ENCODE measurements at places on chromosomes 2 and 18. TPM values are rescaled to one million over a fixed set of nuclear protein-coding genes. Genes with fewer than 3 reads are reported as not detected.

The SPDYA gene
- total RNA-seq, result 2.4 TPM

The MEP1B gene
- total RNA-seq, result not detected

The ACADL gene
- total RNA-seq, result not detected

The SFXN5 gene
- 23.5 TPM for total RNA-seq

The LMAN2L gene
- total RNA-seq, result 10.8 TPM

The TBR1 gene
- total RNA-seq, result not detected

The BOLL gene
- not detected for total RNA-seq

The TUBA3E gene
- total RNA-seq, result not detected

The CYP27C1 gene
- total RNA-seq, result 0.36 TPM

The CPO gene
- total RNA-seq, result not detected

The TTC39C gene
- 34.9 TPM for total RNA-seq

The CLEC4F gene
- total RNA-seq, result 2.3 TPM

The SLC23A3 gene
- total RNA-seq, result 3.5 TPM

The EPHA4 gene
- total RNA-seq, result 17.5 TPM

The NABP1 gene
- 192 TPM for total RNA-seq

The ADRA2B gene
- 13.2 TPM for total RNA-seq

The SLC40A1 gene
- total RNA-seq, result 492 TPM

The CCDC150 gene
- 2.0 TPM for total RNA-seq

The MOGAT1 gene
- total RNA-seq, result not detected

The CNGA3 gene
- not detected for total RNA-seq

The IDH1 gene
- 85.3 TPM for total RNA-seq
